ENCODE measurements at places on chromosomes 6 and 20. TPM values are rescaled to one million over a fixed set of nuclear protein-coding genes. Genes with fewer than 3 reads are reported as not detected.

GJA10 gene
- not detected for total RNA-seq

DNA sequence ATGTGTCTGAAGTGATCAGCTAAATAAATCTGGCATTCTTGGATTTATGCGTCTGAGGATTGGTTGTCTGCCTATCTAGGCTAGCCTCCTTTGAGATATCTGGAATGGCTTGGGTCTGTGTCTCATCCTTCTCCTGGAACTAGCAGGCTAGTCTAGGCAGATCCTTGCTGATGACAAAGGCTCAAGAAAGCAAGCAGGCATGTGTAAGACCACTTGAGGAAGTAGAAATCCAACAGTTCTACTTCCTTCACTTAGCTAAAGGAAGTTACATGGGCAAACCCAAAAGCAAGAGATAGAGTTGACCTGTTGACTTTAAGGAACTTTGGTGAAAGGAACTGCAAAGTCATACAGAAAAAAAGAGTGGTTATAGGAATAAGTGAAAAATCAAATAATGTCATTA, 672.6 kb downstream of the MAFB start:
- H3K36me3 ChIP-seq = no peaks in the 10 kb centered on the region
- no peak for DNase-seq
- no peak overlapping the region for H3K27ac ChIP-seq
- H3K27me3 ChIP-seq = no peaks in the 10 kb centered on the region

- peaks cover 9% of the 10 kb centered on the region for H3K4me1 ChIP-seq
- H3K27me3 ChIP-seq = no peaks in the 10 kb centered on the region
- DNase-seq = no peak
Measured at GRCh38 chr6:56220078-56220477, 27.3 kb downstream of the COL21A1 start.

- DNase-seq = no peak
- H3K36me3 ChIP-seq = no peaks in the 10 kb centered on the region
- no peak overlapping the region for H3K4me3 ChIP-seq
- H3K27ac ChIP-seq = no peak overlapping the region
- no peaks in the 10 kb centered on the region for H3K4me1 ChIP-seq
Measured at GRCh38 chr6:20319520-20320357, 81.9 kb upstream of the E2F3 start.

- no peak for DNase-seq
- no peaks in the 10 kb centered on the region for H3K27me3 ChIP-seq
- no peaks in the 10 kb centered on the region for H3K36me3 ChIP-seq
- H3K4me1 ChIP-seq = no peaks in the 10 kb centered on the region
- H3K4me3 ChIP-seq = no peak overlapping the region
Measured at GRCh38 chr6:64539917-64540316, 904.3 kb downstream of the PHF3 start.

SLC35F1 gene
- not detected for total RNA-seq

GPR63 gene
- total RNA-seq = 0.95 TPM

TSBP1 gene
- total RNA-seq = not detected

DNA sequence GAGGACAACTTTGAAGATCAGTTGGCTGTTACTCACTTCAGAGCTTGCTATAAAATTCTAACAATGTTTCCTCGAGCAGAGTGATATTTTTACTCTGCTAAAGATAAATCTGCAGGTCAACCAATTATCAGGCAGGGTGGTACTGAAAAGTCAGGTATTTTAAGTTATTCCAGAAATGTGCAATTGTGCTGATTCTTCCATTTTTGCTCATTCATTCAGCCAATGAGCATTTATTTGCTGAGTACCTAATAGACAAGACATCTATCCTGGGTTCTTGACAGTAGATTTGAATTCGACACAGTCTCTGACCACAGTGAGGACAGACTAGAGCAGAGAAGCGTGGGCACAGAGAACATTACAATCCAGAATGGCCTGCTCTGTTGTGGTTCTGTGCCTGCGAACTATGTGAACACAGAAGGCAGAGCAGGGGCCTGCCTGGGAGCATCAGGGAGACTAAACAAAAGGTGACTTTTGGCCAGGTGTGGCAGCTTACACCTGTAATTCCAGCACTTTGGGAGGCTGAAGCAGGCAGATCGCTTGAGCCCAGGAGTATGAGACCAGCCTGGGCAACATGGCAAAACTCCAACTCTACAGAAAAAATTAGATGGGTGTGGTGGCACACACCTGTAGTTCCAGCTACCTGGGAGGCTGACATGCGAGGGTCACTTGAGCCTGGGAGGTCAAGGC, 14.8 kb downstream of the TPMT start:
- no peak for DNase-seq
- H3K4me3 ChIP-seq = no peak overlapping the region
- H3K27ac ChIP-seq = no peak overlapping the region
- H3K27me3 ChIP-seq = no peaks in the 10 kb centered on the region

SNAP91 gene
- total RNA-seq = 0.95 TPM

ADGRG6 gene
- 259 TPM for total RNA-seq

DNA sequence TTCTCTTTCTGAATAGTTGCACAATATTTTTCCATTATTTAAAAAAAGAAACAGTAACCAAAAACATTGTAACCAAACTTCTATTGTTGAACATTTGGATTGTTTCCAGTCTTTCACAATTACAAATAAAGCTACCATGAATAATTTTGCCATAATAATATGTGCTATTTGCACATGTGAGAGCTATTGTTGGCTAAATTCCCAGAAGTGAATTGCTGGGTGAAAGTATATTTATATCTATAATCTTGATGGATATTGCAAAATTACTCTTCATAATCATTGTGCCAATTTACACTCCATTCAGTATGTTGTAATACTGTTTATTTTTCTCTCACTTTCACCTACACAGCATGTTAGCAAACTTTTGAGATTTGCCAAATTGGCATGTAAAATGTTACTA, 36.6 kb upstream of the SLC22A16 start:
- H3K27me3 ChIP-seq = no peaks in the 10 kb centered on the region
- no peak overlapping the region for H3K27ac ChIP-seq
- H3K4me1 ChIP-seq = peaks cover 15% of the 10 kb centered on the region
- DNase-seq = no peak

GRCh38 chr6:154619146-154619545, 108.7 kb upstream of the CNKSR3 start:
- no peaks in the 10 kb centered on the region for H3K36me3 ChIP-seq
- H3K4me3 ChIP-seq = no peak overlapping the region
- no peak overlapping the region for H3K27ac ChIP-seq
- no peak for DNase-seq

DNA sequence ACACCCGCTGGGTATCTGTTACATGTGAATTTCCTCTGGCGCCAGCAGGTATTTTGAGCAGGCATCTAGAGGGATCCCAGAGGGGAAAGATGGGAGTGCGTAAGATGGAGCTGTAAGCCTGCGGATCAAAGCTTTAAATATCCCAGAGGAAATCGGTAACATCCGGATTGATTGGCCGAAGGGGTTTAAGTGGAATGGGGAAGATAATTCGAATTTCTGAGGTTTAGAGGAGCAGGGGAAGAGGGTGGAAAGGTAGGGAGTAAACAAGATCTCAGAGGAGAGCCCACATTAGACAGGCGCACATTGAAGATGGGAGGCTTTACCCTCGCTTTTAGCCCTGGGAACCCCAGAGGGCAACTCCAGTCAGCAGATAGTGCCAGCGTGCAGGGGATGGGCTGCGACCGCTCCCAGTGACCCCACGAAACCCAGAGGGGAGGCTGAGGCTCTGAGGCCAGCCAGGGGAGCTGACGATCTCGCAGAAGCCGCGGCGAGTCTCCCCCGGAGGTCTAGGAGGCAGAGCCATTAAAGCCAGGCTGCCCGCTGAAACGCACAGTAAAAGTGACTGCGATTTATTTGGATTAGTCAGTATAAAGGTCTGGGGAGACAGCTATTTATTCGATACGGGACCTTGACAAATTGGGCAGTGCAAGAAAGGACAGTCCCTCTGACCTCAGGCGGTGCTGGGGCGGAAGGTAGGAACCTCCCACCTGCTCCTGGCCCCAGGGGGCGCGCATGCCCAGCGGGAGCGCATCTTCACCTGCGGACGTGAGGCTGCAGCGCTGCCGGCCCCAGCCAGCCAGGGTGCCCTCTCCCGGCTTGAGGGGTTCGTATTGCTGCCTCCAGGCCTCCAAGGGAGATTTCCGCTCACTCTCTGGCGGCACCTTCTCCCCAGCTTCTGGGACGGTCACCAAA, 34.3 kb upstream of the TCF21 start:
- peak overlapping the region; percentile 28 for H3K4me3 ChIP-seq
- no peaks in the 10 kb centered on the region for H3K36me3 ChIP-seq
- H3K27ac ChIP-seq = no peak overlapping the region
- DNase-seq = no peak
- peaks cover 16% of the 10 kb centered on the region for H3K27me3 ChIP-seq

- H3K4me1 ChIP-seq = no peaks in the 10 kb centered on the region
- no peak overlapping the region for H3K4me3 ChIP-seq
- H3K27ac ChIP-seq = no peak overlapping the region
- H3K36me3 ChIP-seq = no peaks in the 10 kb centered on the region
- no peaks in the 10 kb centered on the region for H3K27me3 ChIP-seq
Measured at GRCh38 chr6:134295953-134296553, 21.9 kb downstream of the SGK1 start.

GRCh38 chr20:45840700-45841198, 7.2 kb downstream of the SNX21 start:
- peaks cover 2% of the 10 kb centered on the region for H3K36me3 ChIP-seq
- DNase-seq = no peak
- no peak overlapping the region for H3K4me3 ChIP-seq
- H3K4me1 ChIP-seq = peaks cover 13% of the 10 kb centered on the region

GRCh38 chr6:101458336-101458735, 64.8 kb downstream of the GRIK2 start:
- DNase-seq = no peak
- H3K4me3 ChIP-seq = no peak overlapping the region
- no peaks in the 10 kb centered on the region for H3K36me3 ChIP-seq
- H3K27me3 ChIP-seq = no peaks in the 10 kb centered on the region
- no peak overlapping the region for H3K27ac ChIP-seq
